Endothelial cell (in vitro differentiated cells): ENCODE measurements at places on chromosomes 5 and 9.

GRCh38 chr9:71685394-71685793, 82.9 kb downstream of the CEMIP2 start:
- no peaks in the 10 kb centered on the region for H3K27me3 ChIP-seq
- peaks cover 20% of the 10 kb centered on the region for H3K36me3 ChIP-seq
- H3K27ac ChIP-seq: no peak overlapping the region
- H3K4me1 ChIP-seq: peaks cover 25% of the 10 kb centered on the region

DNA sequence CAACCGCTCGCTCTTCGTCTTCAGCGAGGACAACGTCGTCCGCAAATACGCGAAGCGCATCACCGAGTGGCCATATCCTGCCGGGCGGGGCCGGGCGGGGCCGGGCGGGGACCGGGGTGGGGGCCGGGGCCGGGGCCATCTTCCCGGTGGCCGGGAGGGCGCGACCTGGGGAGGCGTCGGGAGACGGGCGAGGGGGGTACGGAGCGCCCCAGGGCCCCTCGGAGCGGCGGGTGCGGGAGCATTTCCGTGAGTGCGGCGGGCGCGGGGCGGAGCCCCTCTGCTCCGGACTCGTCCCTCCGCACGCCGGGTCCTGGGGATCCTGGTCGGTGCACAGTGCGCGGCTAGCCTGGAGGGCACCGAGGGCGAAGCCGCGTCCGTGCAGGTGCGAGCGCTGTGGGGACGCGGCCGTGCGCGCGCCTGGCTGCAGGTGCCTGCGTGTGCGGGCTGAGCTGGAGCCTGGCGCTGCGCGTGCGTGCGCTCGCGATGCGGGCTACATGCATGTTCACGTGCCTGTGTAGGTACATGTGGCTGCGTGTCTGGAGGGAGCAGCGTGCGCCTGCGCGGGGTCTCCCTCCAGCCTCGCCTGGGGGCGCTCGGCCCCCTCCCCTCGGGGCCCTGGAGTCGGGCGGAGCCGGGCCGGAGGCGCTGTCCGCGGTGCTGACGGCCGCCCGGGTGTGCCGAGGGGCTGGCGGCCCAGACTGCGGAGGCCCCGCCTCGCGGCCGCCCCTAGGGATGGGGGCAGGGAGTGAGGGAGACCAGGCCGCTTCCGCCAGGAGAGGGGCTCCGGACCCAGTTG, 762 bp downstream of the CACNA1B start:
- H3K27ac ChIP-seq: no peak overlapping the region
- H3K27me3 ChIP-seq: peaks cover 20% of the 10 kb centered on the region
- DNase-seq: peak; percentile 91
- H3K4me3 ChIP-seq: no peak overlapping the region
- peaks cover 3% of the 10 kb centered on the region for H3K36me3 ChIP-seq

- H3K36me3 ChIP-seq: no peaks in the 10 kb centered on the region
- peaks cover 4% of the 10 kb centered on the region for H3K4me1 ChIP-seq
- H3K27ac ChIP-seq: no peak overlapping the region
- no peak for DNase-seq
- no peak overlapping the region for H3K4me3 ChIP-seq
- no peaks in the 10 kb centered on the region for H3K27me3 ChIP-seq
Observed at GRCh38 chr5:148830211-148830610, 3.8 kb downstream of the ADRB2 start.

- H3K27ac ChIP-seq: no peak overlapping the region
- H3K4me3 ChIP-seq: no peak overlapping the region
Observed at GRCh38 chr5:102715082-102715807, 39.9 kb upstream of the PAM start.

DNA sequence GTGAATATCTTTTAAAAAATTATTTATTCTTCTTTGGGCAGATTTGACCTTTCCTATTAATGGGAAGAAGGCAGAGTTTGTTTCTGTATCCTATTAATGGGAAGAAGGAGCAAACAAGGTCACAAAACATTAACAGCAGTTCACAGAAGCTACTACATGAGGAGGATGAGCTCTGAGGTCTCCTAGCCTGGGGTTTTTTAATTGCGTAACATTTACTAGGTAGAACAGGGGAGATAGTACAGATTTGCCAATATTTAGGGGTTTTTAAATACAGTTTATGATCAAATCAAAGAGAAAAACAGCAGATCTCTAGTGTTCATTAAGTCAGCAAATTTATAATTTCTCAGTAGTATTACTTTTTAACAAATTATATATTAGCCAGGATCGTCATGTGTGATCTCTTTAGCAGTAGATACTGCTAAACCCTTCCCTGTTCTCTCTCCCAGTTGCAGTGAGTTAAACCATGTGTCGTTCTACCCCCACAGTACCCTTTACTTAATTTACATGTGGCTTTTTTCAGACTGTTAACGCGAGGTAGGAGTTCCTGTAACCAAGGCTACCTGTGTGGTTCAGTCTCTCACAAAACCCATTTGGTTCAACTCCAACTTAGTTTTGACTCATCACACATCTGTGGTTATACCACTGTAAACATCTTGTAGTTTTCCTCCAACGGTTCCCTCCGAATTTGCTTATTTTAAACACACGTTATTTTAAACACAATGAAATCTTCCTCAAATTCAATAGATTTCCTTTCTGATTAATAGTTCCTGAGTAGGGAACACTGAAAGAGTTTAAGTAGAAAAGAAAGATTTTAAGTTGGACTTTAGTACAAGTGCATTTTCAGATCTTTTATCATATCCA, 13.3 kb downstream of the SLC25A46 start:
- no peak overlapping the region for H3K4me3 ChIP-seq
- peaks cover 3% of the 10 kb centered on the region for H3K27me3 ChIP-seq
- H3K4me1 ChIP-seq: peaks cover 2% of the 10 kb centered on the region
- DNase-seq: no peak
- no peaks in the 10 kb centered on the region for H3K36me3 ChIP-seq
- H3K27ac ChIP-seq: no peak overlapping the region

DNA sequence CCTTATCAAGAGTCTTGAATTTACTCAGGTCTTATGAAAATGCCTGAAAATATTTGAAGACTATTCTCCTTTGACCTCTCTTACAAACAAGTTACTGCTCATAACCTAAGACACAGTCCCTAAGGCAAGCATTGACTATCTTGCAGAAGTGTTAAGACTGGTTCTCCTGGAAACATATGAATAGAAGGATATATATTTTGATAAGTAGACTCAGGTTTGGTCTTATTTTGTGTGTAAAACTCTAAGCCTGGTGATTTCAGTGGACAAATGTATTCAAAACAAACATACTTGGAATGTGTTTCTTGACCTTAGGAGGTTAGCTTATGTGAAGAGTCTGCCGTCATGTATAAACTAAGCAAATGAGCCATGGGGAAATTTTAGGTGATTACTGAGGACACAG, 7.5 kb upstream of the UBQLN1 start:
- H3K36me3 ChIP-seq: peaks cover 3% of the 10 kb centered on the region
- DNase-seq: no peak
- no peak overlapping the region for H3K27ac ChIP-seq
- no peaks in the 10 kb centered on the region for H3K4me1 ChIP-seq

DNA sequence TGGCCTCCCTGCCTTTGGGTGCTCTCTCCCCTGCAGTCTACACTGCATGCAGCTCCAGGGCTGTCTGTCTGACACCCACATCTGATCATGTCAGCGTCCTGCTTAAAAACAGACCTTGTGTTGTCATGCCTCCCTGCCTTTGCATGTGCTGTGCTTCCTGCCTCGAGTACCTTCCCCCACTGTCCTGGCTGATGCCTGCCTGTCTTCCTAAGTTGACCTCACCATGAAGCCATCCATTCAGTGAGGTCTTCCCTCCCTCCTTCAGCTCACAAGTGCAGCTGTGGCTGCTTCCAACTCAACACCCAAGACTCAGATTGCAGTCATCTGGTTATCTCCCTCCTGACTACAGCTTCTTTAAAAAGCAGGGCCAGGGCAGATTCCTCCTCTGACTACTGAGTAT, 5.5 kb downstream of the ANGPTL2 start:
- DNase-seq: no peak
- no peak overlapping the region for H3K27ac ChIP-seq
- H3K4me3 ChIP-seq: no peak overlapping the region

DNA sequence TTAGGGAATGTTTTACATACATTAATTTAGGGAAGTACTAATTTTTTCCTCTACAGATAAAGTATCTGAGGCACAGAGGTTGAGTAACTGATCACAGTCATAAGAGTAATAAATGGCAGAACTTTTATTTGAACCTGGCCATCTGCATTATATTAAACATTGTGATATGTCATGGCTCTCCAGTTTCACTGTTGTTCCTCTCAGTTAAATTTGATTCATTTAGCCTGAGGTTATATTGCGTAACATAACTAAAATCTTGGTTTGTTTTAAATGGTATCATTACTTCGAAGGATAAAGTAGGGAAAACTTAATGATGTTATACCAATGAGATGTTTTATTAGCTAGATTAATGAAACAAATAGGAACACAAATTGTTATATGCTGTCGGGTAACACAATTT, 284.4 kb downstream of the KDM4C start:
- H3K36me3 ChIP-seq: no peaks in the 10 kb centered on the region
- peaks cover 2% of the 10 kb centered on the region for H3K27me3 ChIP-seq
- no peak overlapping the region for H3K27ac ChIP-seq

DNA sequence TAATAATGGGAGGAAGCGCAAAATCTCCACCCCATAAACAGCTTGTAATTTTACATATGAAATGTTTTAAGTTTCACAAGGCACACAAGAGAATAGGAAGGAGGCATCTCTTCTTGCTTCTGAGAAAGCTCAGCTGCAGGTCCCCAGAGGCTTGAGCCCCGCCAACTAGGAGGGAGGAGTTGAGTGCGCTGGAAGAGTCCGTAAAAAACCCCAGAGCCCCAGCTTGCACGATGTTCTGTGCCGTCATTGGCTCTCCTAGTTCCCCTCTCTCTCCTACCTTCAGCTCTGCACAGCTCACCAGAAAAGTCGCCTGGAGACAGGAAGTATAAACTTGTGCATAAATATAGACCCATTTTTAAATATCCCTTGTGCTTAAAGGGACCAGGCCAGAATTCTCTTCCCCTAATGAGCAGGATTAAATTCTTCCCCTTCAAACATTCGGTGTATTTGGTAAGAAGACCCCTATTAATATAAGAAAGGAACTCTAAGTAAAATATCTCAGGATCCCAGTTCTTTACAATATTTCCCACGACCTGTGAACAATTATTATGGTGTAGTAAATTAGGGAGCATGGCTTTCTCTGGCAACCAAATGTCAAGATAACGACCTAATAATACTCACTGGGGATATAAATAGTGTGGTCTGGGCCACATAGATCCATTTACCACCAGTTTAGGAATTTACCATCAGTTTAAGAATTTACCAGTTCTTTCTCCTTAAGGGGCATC, 13.7 kb downstream of the GLRX start:
- DNase-seq: no peak
- H3K36me3 ChIP-seq: peaks cover 11% of the 10 kb centered on the region
- peak overlapping the region; percentile 64 for H3K27ac ChIP-seq
- peaks cover 27% of the 10 kb centered on the region for H3K4me1 ChIP-seq
- H3K27me3 ChIP-seq: peaks cover 2% of the 10 kb centered on the region

DNA sequence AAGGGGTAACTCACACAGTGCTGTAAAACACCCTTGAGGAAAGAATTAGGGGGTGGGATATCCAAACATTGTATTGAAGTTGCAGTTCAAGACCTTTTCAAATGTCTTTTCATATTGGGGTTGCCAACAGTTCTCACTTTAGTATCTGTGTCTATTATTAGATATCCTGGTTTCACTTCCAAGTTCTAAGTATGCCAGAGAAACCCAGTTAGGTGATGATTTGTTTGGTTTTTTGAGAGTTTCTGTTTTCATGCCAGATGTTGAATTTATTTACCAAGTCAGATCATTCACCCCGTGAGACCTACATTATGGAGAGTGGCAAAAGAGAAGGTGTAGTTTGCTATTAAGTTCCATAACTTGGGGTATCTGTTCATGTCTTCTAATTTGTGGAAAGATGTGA, 64.5 kb downstream of the C9orf152 start:
- H3K27me3 ChIP-seq: peaks cover 17% of the 10 kb centered on the region
- peaks cover 81% of the 10 kb centered on the region for H3K4me1 ChIP-seq
- H3K36me3 ChIP-seq: peaks cover 71% of the 10 kb centered on the region
- no peak overlapping the region for H3K4me3 ChIP-seq
- H3K27ac ChIP-seq: peak overlapping the region; percentile 45
- no peak for DNase-seq
